ENCODE measurements at places on chromosomes 12 and 14. TPM values are rescaled to one million over a fixed set of nuclear protein-coding genes. Genes with fewer than 3 reads are reported as not detected.

CLEC1B gene
- not detected for total RNA-seq

CISTR gene
- total RNA-seq = not detected

MSI1 gene
- not detected for total RNA-seq

SINHCAF gene
- total RNA-seq = 32.4 TPM

ANKRD33 gene
- not detected for total RNA-seq

TAS2R46 gene
- 1.5 TPM for total RNA-seq

GARIN6 gene
- not detected for total RNA-seq

PARPBP gene
- 11.5 TPM for total RNA-seq
